ENCODE measurements at places on chromosomes 6 and 20.

GRCh38 chr6:98634569-98634968 lies 199.8 kb upstream of the POU3F2 start:
- no peak for DNase-seq

DNA sequence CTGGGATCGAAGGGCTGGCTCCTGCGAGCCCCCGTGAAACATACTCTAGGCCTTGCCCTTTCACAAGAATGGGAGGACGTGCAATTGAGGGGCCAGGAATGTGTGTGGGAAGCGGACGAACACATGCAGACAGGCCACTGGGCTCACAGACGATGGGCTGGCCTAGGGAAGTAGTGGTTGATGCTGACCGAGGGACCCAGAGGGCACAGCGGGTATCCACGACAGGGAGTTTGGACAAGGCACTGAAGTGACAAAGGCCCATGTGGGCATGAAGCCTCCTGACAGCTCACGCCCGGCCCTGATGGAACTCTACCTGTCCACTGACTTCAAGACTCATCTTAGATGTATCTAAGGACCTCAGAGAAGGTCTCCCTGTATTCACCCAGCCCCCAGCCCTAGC lies 52.2 kb downstream of the MYH7B start:
- DNase-seq, result no peak

DNA sequence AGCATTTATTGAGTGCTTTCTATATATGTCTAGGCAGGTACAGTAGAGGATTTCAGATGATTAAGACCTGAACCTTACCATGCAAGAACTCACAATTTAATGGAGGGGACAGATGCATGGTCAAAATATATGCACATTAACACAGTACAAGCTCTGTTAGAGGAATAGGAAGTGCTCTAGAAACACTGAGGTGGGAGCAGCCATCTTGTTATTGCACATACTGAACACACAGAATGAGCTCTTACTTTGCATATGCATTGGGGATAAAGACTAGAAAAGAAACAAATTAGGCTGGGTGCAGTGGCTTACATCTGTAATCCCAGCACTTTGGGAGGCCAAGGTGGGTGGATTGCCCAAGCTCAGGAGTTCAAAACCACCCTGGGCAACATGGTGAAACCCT lies 438.3 kb downstream of the UTRN start:
- no peak for DNase-seq

GRCh38 chr6:138716013-138716412 lies 57.6 kb upstream of the CCDC28A start:
- no peak for DNase-seq

DNA sequence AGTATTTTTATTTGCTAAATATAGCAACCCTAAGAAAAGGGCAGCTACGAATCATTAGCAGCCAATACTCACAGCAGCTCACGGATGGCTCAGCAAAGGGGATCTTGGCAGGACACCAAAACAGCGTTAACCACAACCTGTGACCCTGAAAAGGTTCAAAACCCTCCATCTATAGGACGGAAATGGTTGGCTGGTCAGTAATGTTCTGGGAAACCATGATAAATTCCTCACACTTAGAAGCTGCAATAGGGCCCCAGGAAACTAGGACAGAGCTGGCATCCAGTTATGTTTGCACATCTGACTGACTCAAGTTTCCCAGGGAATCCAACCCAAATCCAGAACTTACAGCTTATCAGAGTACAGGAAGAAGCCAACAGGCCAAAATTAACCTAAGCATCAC lies 30.9 kb upstream of the PTPRT start:
- DNase-seq, result no peak

Data from CD4-positive, alpha-beta memory T cell (primary cell).